ENCODE measurements at places on chromosomes 16 and 17.

DNA sequence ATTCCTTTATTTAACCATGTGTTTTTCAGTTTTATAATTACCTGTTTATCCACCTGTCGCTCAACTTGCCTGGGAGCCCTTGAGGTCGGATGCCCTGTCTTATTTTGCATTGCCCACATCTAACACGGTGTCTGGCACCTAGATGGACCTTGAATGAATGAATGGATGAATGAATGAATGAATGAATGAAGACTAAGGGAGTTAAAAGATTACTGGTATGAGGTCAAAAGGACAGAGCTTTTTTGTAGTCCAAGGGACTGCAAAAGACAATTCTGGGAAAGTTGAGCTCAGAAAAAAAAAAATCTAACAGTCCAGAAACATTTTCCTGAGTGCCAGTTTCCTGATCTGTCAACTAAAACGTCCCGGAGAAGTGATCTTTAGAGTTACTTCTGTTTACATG, 244.6 kb upstream of the MYOCD start:
- no peak for DNase-seq

DNA sequence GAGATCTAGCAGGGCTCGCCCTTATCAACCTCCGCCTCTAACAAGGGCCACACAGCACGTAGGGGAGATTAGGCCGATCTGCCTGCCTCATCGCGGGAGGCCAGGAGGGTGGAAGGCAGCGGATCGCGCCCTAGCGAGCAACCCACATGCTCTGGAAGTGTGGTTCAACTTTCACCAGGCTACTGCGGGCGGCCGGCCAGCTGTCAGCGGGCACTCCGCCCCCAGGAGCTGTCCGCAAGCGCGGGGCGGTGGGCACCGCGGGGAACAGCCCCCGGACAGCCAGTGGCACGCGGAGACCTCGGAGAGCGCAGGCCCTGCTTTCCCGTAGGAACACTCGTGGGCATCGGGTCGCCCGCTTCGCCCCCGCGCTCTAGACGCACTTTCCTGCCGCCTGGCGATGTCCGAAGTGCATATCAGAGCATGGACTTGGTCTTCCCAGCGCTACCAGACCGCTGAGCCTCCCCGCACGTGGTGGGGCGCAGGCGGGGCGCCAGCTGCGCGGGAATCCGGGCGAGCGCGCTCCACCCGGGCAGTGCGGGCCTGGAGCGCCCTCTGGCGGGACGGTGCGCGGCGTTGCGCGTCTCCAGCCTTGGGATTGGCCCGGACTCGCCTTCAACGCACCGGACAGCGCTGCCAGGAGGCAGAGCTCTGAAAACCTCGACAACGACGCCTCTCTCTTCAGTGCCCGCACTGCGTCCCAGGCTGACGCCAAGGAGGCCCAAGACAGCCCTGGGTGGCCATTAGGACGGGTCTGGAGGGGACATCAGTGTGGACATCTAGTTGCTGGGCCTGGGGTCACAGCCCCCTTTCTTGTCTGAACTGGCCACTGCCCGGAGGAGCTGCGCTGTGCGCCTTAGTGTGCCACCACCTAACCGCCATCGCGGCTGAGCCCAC, 3.6 kb upstream of the ZNHIT3 start:
- DNase-seq = peak; percentile 73

GRCh38 chr16:84986102-84986501, 25.2 kb downstream of the ZDHHC7 start:
- DNase-seq = no peak

DNA sequence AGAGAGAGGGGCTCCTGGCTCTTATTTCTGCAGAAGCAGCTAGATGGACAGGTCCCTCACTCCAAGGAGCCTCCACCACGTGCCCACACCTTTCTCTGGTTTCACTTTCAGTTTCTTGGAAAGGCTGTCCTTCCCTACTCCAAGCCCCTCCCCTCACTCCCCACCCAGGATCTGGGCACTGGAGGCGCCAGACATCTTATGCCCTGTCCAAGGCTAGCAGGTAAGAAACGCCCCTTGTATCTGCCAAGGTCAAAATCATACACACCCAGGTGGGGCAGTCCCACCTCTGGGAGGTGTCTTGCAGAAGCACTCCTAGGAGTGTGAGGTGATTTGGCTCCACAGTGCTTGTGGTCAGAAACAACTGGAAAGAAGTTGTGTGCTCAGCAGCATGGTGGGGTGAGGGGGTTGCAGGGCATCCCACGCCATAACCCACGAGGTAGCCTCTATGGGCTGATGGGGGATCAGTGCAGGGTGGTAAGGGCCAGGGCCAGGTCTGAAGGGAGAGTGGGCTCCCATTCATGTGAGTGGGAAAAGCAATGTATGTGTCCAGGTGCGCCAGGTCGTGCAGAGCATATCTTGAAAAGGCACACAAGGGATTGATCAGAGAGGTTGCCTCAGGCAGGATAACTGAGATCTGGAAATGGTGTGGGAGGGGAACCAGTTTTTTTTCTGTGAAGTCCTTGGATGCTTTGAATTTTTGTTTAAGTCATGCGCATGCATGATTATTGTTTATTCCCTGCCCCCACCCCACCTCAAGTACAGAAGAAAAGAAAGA, 31.8 kb upstream of the PRM1 start:
- DNase-seq = peak; percentile 80

GRCh38 chr16:9392956-9393355, 301.5 kb downstream of the HAPSTR1 start:
- no peak for DNase-seq

GRCh38 chr16:16973707-16974591, 496.8 kb downstream of the XYLT1 start:
- no peak for DNase-seq

- DNase-seq = no peak
Observed at GRCh38 chr17:63142836-63143235, 176.8 kb downstream of the TANC2 start.

GRCh38 chr17:61139219-61139618, 260.4 kb upstream of the TBX2 start:
- DNase-seq = peak; percentile 82

GRCh38 chr17:59725691-59726090, 18.2 kb downstream of the VMP1 start:
- no peak for DNase-seq

GRCh38 chr17:80546267-80546666, 1.6 kb downstream of the RPTOR start:
- no peak for DNase-seq

GRCh38 chr17:78359997-78360370, at the start of gene SOCS3:
Gene SOCS3, minus strand, starts transcription at chr17:78360077. Its CDS starts 982 bp downstream, at chr17:78359095.
- DNase-seq = peak; percentile 98

- peak; percentile 50 for DNase-seq
Observed at GRCh38 chr17:78960928-78961327, 18.8 kb downstream of the LGALS3BP start.

DNA sequence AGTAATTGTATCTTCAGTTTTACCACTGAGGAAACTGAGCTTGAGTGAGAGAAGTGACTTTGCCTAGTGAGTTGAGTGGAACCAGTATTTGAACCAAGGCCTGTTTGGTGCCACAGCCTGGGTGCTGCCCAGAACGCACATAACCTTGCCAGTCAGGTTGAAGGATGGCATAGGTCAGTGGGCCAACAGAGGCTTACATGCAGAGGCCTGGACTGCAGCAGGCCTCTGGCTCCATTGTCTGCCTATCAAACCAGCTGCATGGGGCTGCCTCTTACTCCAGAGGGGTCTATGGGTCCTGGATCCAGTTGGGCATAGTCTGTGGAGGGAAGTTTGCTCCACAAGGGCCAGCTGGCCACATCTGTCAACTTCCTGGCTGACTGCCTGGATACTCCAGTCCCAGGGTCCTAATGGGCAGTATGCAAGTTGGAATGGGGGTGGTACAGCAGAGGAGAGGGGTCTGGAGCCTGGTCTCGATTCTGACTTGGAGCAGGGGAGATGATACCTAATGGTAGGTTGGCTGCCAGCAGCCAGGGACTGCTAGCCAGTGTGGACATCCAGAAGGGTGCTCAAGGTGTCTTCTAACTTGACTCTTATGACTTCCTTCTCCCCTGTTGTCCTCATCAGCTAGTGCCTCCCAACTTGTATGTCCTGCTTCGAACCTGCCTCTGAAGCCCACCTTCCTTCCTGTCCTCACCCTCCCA, 11.1 kb upstream of the RNF112 start:
- DNase-seq = no peak

GRCh38 chr16:68369697-68370580, 59.1 kb downstream of the PRMT7 start:
- no peak for DNase-seq

- DNase-seq = peak; percentile 18
Observed at GRCh38 chr17:4786106-4786511, at the start of gene VMO1. Gene VMO1, minus strand, starts transcription at chr17:4786364. Its CDS starts 12 bp downstream, at chr17:4786352.

- DNase-seq = no peak
Observed at GRCh38 chr16:54049591-54050458, 236.8 kb downstream of the IRX3 start.

- DNase-seq = no peak
Observed at GRCh38 chr16:73711406-73712080, 585.1 kb upstream of the PSMD7 start.

GRCh38 chr16:58501242-58502131, 1.5 kb downstream of the NDRG4 start:
- no peak for DNase-seq

GRCh38 chr16:20385844-20386832, 18.4 kb downstream of the PDILT start:
- peak; percentile 29 for DNase-seq

- DNase-seq = no peak
Observed at GRCh38 chr17:79936641-79937381, 97.6 kb upstream of the CBX4 start.

DNA sequence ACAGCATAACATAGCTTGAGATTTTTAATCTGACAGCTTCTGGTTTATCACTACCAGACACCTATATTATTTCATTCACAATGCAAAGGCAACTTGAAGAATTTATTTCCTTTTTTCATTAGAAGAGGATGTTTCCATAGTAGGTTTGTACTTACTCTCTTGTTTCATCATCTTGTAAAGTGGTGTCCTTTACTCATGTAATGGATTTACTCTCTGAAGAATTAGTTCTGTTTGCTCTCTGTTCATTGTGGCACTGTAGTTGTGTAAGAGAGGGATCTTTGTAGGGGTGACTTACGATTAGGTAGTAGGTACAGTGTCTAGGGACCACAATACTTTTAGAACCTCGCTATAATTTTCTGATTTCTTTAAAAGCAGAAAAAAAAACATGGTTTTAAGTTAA, 256.1 kb downstream of the BCAS3 start:
- peak; percentile 1 for DNase-seq

- no peak for DNase-seq
Observed at GRCh38 chr17:55930291-55930809, 179.5 kb downstream of the PCTP start.

GRCh38 chr16:20409398-20410120, at the start of gene ACSM5:
Gene ACSM5, plus strand, starts transcription at chr16:20409534. Its CDS starts 1,951 bp downstream, at chr16:20411485.
- no peak for DNase-seq

- DNase-seq = no peak
Observed at GRCh38 chr16:77062878-77063675, 127.9 kb upstream of the MON1B start.

DNA sequence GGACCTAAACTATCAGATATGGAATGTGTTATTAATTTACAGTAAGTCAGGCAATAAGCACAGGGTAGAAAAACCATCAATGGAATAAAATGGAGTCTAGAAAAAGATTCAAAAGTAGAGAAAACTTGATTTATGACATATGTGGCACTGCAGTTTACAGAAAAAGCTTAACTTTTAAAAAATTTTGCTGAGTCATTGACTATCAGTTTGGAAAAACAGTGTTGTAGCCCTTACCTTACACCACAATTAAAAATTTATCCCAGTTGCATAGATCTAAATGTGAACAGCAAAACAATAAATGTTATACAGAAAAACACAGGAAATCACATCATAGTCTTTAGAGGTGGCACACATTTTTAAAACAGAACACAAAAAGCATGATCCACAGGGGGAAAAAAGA, 108.5 kb downstream of the USP22 start:
- no peak for DNase-seq

- DNase-seq = no peak
Observed at GRCh38 chr17:7107012-7107754, 7.4 kb downstream of the ASGR2 start.

GRCh38 chr17:13409455-13409854, 192.3 kb downstream of the HS3ST3A1 start:
- no peak for DNase-seq

- DNase-seq = no peak
Observed at GRCh38 chr17:38617074-38617860, 11.5 kb upstream of the SRCIN1 start.

GRCh38 chr17:63764716-63765115, 8.7 kb downstream of the CCDC47 start:
- no peak for DNase-seq

- peak; percentile 86 for DNase-seq
Observed at GRCh38 chr17:9937241-9937761, 32.2 kb upstream of the RCVRN start.

DNA sequence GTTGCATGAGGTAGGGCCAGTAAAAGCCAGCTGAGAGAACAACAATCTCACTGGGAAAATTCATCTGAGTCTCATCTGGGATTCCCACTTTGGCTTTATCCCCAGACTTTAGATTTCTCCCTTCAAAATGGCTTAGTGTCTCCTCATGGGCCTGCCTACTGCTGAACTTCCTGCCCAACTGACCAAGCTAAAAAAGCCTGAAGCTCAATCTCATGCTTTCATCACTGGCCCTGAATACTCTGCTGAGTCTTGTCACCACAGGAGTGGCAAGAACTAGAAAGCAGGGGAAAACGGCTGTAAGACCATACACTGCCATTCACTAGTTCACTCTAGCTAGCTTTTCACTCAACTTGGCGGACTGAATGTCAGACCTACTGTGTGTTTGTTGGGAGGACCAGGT, 96.4 kb upstream of the NOG start:
- DNase-seq = no peak

- DNase-seq = peak; percentile 46
Observed at GRCh38 chr16:81279392-81279791, 35.4 kb upstream of the GAN start.

DNA sequence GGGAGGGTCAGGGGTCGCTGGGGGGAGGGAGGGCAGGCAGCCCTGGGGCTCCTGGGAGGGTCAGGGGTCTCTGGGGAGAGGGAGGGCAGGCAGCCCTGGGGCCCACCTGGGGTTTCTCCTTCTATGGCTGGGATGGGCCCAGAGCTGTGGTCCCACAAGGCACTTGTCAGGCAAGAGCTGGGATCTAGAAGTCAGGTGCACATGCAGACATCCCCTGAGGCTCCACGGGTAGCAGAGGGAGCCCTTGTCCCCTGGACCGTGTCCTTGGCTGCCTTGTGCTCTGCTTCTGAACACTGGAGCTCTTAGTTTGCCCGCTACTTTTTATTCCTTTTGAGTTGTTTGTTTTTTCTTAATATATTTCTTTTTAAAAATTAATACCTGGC, 1.8 kb downstream of the TUBB3 start:
- no peak for DNase-seq

- DNase-seq = peak; percentile 55
Observed at GRCh38 chr16:28218109-28218508, 6.3 kb upstream of the XPO6 start.

DNA sequence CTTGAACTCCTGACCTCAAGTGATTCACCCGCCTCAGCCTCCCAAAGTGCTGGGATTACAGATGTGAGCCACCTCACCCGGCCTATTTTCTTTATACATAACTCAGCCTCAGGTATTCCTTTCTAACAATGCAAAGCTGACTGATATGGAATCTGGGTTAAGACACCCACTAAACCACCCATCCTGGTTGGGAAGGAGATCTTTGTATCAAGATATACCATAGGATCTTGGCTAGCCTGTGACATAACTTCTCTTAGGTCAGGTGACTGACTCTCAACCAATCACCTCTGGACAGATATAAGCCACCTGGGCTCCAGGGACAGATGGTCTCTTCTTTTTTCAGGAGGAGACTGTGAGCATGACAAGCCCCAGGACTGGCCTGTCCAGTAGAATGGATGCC, 51.2 kb upstream of the NKD1 start:
- DNase-seq = no peak

- no peak for DNase-seq
Observed at GRCh38 chr16:85995541-85996423, 96.8 kb downstream of the IRF8 start.

GRCh38 chr16:11725457-11725856, 17.2 kb downstream of the TXNDC11 start:
- no peak for DNase-seq
